ENCODE measurements at places on chromosomes 6 and 20. TPM values are rescaled to one million over a fixed set of nuclear protein-coding genes. Genes with fewer than 3 reads are reported as not detected.

DNA sequence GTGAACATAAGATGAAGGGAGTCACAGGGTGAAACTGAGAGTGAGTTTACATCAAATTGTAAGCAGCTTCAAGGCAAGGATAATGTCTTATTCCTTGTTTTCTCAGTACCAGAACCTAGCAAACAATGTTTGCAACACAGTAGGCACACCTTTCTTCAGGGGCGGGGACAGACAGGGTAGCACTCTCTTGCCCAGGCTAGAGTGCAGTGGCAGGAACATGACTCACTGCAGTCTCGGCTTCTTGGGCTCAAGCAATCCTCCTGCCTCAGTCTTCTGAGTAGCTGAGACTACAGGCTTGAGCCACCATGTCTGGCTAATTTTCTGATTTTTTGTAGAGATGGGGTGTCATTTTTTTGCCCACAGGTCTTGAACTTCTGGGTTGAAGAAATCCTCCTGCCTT is 299.8 kb downstream of the CD83 start:
- DNase-seq, result no peak

DNA sequence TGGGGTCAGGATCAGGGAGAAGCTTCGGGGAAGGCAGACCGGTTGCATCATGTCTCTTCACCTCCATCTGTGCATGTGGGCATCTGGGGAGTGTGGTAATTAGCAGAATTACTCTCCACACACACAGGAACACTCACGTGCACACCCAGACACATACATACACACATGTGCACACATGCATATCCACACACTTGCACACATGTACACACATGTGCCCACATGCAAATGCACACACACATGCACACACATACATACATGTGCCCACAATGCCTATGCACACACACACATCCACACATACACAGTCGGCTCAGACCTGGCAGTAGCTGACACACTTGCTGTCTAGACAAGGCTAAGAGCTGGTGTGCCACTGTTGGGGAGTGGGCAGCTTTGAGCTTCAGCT is 212.3 kb upstream of the PMEPA1 start:
- DNase-seq, result no peak

Gene WFDC2
- not detected for total RNA-seq

- no peak for DNase-seq
These were observed 63.2 kb downstream of the UBR2 start for GRCh38 chr6:42627044-42627443.

Gene GPX5
- total RNA-seq, result not detected

Gene NRSN1
- total RNA-seq, result not detected

Gene C6orf132
- 0.02 TPM for total RNA-seq

- DNase-seq, result no peak
These were observed 1.7 kb downstream of the CDK19 start for GRCh38 chr6:110813338-110814101.

GRCh38 chr6:131917763-131918649 is 33.2 kb downstream of the CCN2 start:
- no peak for DNase-seq

Gene BMP6
- total RNA-seq, result not detected

- peak; percentile 84 for DNase-seq
These were observed 145.7 kb downstream of the BTBD9 start for GRCh38 chr6:38493931-38494547.

Gene QKI
- 61.7 TPM for total RNA-seq

Gene TMEM217
- total RNA-seq, result 1.3 TPM

Gene VSX1
- not detected for total RNA-seq

DNA sequence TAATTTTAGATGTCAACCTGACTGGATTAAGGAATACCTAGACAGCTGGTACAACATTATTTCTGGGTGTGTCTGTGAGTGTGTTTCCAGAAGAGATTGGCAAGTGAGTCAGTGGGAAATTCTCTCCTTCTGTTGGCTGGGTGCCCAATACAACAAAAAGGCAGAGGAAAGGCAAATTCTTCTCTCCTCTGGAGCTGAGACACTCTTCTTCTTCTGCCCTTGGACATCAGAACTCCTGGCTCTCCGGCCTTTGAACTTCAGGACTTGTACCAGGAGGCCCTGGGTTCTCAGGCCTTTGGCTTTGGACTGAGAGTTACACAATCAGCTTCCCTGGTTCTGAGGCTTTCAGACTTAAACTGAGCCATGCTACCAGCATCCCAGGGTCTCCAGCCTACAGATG is 7.8 kb upstream of the BTN3A1 start:
- DNase-seq, result no peak

Gene HLA-E
- 753 TPM for total RNA-seq

DNA sequence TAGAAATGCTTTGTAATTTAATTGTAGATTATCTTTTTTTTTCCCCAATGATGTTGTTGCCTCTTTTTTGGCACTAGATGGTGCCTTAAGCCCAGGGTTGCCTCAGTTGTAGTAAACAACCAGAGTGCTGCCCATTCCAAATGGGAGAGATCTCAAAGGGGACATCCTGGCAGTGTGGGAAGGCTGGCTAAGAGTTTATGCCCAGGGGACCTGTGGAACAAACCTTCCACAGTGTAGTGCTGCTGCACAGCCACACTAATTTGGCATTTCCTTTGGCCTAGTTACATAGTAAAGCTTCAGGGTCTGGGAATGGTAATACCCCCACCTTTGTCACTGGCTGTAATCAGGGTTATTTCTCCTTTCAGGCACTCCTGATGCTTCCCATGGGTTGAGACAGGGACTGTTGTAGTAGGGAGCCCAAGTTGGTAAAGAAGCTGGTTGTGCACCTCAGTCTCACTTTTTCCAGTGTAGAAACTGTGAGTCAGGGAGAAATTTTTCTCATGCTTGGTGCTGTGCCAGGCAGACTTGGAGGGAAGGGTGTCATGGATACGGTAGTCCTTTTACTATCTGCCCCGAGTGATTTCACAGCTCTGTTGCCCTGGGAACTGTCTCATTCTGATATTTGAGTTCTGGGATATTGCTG is 177.8 kb upstream of the ECI2 start:
- no peak for DNase-seq

Gene CLVS2
- total RNA-seq, result not detected

Gene SPAG4
- total RNA-seq, result 1.7 TPM

DNA sequence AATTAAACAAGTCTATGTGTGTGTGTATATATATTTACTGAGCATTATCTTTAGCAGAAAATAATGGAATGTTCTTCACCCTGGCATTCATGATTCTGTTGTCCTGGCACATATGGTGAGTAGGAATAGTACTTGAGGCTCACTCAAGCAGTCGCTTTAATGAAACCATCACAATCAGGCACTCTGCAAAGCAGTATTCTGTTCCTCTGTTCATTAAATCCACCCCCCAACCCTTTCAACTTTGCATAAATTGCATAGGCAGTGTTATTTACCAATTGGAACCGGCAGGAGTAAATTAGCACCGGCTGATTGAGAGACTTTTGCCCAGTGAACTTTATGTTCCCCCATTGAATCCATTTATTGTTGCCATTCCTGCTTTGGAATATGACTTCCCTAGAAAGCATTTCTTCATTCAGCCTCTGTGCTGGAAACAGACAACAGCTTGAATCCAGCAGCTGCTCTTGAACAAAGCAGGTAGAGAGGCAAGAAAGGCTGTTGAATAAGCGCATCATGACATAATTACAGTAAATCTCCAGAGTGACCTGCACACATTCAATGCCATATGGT is 268.0 kb upstream of the RNF217 start:
- DNase-seq, result no peak

Measured in activated CD4-positive, alpha-beta T cell treated with anti-CD3 and anti-CD28 coated beads, Interleukin-2, amount 10 ng/mL, durations not matched to agents 7 days and 5 days (primary cell).